ENCODE measurements at places on chromosomes 3 and 15. TPM values are rescaled to one million over a fixed set of nuclear protein-coding genes. Genes with fewer than 3 reads are reported as not detected.
A peak's percentile ranks its signal among the peaks of the same experiment; 100 is the strongest.

Gene DUOXA2
- not detected for polyA plus RNA-seq

Gene CACNA2D3
- 1.9 TPM for polyA plus RNA-seq

Gene PRSS50
- polyA plus RNA-seq = 0.19 TPM

Gene PEX5L
- 0.39 TPM for polyA plus RNA-seq

Gene GNAT1
- not detected for polyA plus RNA-seq

Gene UROC1
- 0.10 TPM for polyA plus RNA-seq

Gene NOX5
- 0.24 TPM for polyA plus RNA-seq

Gene LYZL4
- not detected for polyA plus RNA-seq

Gene DNAJC19
- 34.7 TPM for polyA plus RNA-seq

GRCh38 chr3:158086361-158086760 is 19.9 kb downstream of the SHOX2 start:
- DNase-seq = no peak

- no peak for DNase-seq
Measured at GRCh38 chr3:160616311-160616710, 50.9 kb upstream of the KPNA4 start.

DNA sequence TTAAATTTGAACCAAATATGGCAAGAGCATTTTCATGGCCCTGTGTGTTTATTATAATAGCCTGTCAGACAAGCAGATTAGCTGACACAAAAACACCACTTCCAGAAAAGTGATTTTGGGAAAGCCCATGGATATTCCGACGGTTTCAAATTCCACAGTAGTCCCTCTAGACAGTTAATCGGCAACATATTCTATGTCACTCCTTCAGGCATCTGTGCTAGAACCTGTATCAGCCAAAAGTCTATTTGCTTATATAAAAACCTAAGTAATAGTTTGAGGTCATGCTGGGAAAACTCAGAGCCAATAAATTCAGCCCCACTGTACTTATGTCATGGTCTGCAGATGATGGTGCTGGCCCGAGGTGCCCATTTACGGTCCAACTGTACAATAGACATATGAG is 110.2 kb upstream of the ARHGEF26 start:
- DNase-seq = peak; percentile 35

- DNase-seq = no peak
Measured at GRCh38 chr3:29936766-29937165, 655.9 kb downstream of the RBMS3 start.

DNA sequence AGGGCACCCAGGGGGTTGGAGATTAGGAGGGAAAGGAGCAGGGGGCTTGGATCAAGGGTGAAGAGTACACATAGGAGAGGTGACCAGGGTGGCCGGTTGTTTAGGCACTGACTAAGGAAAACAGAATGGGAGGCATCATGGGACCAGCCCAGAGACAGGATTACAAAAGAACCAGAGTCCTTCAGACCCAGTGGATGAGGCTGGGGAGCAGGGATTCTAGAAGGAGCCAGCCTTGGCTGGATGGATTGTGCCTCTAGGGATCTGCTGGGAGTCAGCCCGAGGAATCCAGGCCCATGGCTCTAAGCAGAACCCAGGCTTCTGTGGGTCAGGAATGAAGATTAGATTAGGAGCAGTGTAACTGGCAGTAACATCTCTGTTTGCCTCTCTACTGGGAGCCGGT is 98.6 kb downstream of the ARNT2 start:
- DNase-seq = no peak

GRCh38 chr3:58101499-58102389 is 93.5 kb downstream of the FLNB start:
- no peak for DNase-seq

DNA sequence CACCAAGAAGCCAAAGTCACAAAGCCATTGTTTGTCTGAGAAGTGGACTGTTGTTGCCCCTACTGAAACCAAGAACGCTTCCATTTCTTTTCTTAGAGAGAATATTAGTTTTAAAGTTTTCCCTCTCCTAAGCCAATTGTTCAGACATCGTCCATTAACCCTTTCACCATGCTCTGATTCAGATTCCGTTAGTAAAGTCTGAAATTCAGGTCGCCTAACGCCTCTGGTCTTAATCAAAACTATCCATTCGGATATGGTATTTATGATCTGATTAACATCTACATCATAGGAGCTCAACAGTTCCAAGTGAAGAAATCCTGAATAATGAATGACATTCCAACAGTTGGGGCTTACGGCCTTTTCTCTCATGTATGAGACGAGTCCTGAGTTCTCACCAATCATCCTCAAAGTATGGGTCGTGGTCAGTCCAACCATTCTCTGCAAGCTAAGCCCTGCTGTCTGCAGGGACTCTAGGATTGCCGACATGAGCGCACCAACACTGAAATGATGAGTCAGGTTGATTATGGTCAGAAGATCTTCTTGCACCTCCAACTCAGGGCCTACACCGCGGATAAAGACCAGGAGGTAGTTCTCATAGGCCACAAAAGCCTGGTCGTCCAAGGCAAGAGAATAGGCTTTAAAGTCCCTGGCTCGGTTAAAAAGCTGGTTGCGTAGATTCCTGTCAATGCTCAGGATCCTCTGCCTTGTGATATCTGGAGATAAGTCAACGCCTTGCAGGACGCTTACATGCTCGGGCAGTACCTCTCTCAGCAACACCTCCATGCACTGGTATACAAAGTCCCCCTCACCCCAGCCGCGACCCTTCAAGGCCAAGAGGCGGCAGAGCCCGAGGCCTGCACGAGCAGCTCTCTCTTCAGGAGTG is 767 bp downstream of the EPM2AIP1 start:
- peak; percentile 24 for DNase-seq

- no peak for DNase-seq
Measured at GRCh38 chr15:92078270-92078669, 224.8 kb downstream of the SLCO3A1 start.

DNA sequence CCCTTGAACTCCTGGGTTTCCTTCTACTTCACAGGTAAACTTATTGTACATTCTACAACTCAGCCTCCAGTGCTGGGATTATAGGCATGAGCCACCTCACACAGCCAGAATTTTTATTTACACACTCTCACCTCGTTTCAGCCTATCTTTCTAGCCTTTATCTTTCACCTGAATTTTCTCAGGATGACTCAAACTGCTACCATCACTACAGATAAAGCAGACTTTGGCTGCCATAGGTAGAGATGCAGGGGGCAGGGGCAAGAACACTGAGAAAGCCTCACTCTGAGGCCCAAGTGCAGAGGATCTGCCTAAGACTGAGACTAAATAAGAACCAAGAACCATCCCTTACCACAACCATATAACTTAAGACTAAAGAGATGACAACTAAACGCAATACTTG is 59.0 kb downstream of the ETFA start:
- no peak for DNase-seq

- no peak for DNase-seq
Measured at GRCh38 chr3:106030627-106030963, 161.8 kb upstream of the CBLB start.

DNA sequence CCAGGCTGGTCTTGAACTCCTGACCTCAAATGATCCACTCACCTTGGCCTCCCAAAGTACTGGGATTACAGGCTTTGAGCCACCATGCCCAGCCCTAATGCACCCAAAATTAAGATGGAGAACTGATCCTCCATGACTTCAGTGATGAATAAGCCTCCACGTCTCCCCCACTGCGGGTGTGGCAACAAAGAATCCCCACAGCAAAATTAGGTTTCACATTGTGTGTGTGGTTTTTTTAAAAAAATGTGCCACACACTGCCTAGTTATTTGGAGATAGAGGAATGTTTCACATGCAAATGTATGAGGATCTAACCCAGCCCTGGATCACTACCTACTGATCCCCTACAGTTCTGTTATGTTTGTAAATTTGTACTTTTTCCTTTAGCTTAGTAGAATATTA is 17.3 kb downstream of the HDAC11 start:
- DNase-seq = no peak

GRCh38 chr3:24361623-24362022 is 133.0 kb downstream of the THRB start:
- DNase-seq = no peak

DNA sequence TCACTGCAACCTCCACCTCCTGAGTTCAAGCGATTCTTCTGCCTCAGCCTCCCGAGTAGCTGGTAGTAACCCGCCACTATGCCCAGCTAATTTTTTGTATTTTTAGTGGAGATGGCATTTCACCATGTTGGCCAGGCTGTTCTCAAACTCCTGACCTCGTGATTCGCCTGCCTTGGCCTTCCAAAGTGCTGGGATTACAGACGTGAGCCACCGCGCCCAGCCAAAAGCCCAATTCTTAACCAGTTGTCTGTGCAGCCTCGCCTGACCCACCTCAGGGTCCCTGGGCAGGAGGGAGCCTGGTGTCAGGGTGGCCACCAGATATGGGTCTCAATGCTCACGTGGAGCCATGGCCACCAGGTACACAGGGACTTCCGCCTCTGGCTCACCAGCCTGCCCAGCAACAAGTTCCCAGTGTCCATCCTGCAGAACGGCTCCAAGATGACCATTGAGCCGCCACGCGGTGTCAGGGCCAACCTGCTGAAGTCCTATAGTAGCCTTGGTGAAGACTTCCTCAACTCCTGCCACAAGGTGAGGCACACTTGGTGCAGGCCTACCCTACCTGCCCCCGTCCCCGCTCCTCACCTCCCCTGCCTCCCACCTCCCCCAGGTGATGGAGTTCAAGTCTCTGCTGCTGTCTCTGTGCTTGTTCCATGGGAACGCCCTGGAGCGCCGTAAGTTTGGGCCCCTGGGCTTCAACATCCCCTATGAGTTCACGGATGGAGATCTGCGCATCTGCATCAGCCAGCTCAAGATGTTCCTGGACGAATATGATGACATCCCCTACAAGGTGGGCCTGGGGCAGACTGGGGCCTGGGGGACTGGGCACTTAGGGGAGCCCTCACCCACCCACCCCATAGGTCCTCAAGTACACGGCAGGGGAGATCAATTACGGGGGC is 48.6 kb downstream of the SEMA3G start:
- DNase-seq = no peak

DNA sequence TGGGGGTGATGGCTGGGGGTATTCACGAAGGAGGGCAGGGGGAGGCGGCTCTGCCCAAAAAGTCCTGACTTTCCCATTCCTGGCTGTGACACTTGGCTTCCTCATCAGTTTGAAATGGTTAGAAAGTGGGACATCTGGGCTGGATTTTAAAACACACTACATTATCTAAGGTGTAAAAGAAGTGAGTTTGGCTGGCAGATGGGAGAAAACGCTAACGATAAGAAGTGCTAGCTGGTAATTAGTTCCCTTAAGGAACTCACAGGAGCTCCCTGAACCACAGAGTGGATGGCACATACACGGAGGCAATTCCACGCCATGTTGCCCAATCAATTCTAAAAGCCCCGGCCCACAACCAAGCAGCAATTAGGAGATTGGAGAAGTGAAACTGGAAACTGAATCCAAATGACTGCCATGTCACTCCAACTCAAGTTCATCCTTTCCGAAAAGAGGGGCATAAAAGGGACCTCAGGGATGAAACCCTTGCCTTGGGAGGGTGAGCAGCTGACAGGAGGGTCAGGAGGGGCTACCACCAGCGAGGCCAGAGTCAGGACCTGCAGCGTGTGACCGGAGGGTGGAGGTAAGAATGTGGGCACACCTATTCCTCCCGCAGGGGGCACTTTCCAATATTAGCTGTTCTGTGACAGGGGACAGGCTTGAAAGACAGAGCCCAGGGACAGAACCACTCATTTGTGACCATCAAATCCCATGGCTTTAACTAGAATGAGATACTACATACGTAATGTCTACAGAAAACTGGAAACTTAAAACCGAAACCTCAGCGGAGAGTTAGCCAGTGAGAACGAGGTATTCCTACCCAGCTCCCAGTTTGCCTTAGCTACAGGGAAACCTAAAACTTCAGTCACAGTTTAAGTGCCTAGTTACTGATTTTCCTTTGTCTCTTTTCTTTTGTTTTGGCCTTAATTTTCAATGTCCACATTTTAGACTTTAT is 95.3 kb upstream of the OXTR start:
- DNase-seq = no peak

DNA sequence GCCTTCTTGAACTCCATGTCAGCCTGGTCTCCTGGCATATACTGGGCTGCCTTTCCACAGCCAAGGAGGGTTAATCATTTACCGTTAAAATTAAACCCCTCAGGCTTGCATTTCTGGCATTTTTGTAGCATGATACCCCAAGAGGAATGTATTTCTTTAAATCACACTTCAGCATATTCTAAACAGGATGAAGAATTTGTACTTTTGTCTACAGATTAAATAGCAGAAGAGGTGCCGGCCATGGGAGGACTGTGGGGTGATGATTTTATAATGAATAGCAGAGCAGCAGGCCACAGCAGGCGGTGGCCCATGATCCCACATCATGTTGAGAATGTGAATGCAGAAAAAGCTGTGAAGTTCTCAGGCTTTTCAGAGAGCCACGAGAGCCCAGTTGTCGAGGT is 90.2 kb downstream of the ARNT2 start:
- DNase-seq = no peak

- DNase-seq = no peak
Measured at GRCh38 chr15:69360642-69361041, 53.5 kb upstream of the KIF23 start.

GRCh38 chr3:124887177-124887931 is at the start of gene ITGB5:
Gene ITGB5 (minus strand): TSS chr3:124887365. CDS start chr3:124887000, 365 bp downstream.
- DNase-seq = no peak

DNA sequence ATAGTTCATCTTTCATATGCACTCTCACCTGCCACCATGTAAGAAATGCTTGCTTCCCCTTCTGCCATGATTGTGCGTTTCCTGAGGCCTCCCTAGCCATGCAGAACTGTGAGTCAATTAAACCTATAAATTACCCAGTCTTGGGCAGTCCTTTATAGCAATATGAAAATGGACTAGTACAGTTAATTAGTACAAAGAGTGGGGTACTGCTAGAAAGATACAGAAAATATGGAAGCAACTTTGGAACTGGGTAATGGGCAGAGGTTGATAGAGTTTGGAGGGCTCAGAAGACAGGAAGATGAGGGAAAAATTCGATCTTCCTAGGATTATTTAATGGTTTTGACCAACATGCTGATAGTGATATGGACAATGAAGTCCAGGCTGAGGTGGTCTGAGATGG is 246.9 kb downstream of the CGGBP1 start:
- DNase-seq = no peak

- DNase-seq = no peak
Measured at GRCh38 chr3:190537146-190537545, 23.3 kb downstream of the IL1RAP start.

GRCh38 chr3:157428853-157429252 is 7.8 kb upstream of the PTX3 start:
- DNase-seq = no peak

DNA sequence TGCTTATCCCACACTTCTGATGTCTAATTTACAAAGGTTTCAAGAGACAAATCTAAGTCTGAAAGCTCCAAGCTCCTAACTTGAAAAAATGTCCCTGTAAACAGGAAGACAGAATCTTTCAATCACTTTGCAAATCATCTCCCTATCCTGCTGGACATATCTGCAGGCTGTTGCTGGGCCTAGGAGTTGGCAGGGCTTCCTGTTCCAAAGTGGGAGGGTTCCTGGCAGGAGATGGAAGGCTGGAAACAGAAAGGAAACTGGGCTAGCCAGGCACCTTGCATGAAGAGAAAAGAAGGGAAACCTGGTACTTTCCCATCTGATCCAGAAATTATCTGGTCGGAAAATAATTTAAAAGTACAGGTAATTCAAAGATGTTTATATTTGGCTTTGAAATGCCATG is 227.3 kb upstream of the IL12A start:
- DNase-seq = no peak

- no peak for DNase-seq
Measured at GRCh38 chr3:152438181-152438580, 169.5 kb downstream of the MBNL1 start.

GRCh38 chr3:62188681-62189375 is 184.5 kb downstream of the FEZF2 start:
- DNase-seq = peak; percentile 49

- no peak for DNase-seq
Measured at GRCh38 chr15:43538091-43538490, 20.7 kb downstream of the MAP1A start.
